ENCODE measurements at places on chromosomes 6 and 20.

- peak; percentile 90 for DNase-seq
Observed at GRCh38 chr6:31143148-31143547, 4.3 kb upstream of the PSORS1C2 start.

DNA sequence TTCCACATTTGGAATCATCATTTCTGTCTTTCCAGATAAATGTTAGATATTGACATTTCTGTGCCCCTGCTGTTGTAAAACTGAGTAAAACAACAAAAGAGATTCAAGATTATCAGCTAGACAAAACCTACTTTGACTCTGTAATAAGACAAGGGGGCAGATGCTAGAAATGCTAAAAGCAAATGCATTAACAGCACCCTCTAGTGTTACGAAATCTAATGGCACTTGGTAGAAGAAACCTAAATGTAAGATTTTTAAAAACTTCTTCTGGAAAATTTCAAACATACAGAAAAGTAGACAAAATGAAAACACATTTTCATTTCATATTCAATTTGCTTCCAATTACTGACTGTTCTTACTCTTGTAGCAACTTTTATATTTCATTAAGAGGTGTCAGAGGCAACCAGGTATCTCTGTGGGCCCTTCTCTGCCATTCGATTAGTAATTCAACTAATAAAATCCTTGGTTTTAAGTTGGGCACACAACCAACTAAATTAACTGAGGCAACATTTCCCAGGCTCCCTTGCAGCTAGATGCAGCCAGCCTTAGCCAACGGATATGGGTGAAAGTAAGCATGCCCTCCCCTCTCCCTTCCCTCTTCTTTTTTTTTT, 45.0 kb downstream of the SLC23A2 start:
- DNase-seq, result peak; percentile 84

DNA sequence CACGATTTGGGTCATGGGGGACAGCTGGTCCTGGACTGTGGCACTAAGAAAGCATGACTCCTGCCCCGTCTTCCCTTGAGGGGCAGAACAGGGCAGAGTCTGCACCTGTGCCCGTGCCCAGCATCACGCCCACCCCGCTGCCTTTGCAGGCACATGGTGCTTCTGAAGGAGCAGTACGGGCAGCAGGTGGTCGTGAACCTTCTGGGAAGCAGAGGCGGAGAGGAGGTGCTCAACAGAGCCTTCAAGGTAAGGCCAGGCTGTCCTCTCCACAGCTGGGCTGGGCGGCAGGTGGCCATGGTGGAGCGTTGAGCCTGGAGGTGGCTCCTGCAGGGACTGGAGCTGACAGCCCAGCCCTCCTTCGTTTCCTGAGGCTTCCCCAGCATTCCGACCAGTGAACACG, 77.4 kb downstream of the SYNJ2 start:
- DNase-seq, result no peak

- DNase-seq, result no peak
Observed at GRCh38 chr20:42628683-42629082, 561.0 kb downstream of the PTPRT start.

DNA sequence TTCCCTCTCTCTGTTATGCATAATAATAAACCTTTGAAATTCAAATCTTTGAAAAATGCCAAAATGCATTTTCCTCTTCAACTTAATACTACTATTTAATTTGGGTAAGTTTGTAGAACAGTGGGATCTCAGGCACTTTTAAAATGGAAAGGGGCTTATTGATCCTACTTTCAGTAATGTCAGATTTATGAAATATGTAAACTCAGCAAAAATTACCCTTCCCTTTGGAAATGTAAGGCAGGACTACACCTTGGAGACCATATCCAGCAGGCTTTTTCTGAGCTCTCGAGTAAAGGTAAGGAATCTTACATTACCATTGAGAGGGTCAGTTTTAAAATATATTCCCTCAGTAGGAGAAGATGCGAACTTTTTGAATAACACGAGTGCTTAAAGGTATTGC, 149.0 kb downstream of the LAMP5 start:
- no peak for DNase-seq

DNA sequence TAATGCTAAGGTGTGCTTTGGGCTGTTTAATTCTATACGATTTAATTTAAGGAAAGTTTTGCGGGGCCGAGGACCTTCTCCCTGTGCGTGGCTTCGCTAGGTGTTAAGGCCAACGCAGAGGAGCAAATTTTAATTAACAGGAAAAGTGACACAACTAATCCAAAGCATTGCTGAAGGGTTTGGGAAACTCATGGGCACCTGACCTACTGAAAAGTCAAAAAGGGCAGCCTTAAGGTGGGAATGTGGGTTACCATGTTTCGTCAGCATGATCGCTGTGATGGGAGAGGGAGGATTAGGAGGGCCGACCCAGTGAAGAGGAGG, 415 bp upstream of the CUL9 start:
- DNase-seq, result no peak

DNA sequence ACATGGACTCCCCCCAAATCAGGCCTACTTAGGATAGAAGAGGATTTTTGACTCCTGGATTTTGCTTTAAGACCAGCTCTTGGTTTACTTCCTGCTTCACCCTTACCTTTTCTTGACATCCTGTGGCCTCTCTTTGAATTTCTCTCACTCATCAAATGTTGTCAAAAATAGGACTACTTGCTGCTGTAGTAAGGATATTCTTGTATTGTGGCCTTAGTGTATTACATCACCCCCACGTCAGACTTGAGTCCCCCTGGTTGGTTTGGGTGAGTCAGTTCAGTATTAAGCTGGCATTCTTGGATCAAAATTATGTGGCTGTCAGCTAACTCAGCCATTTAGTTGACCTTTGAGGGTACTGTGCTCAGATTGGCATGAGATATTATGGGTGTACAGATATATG, 1.1 kb downstream of the TPX2 start:
- peak; percentile 58 for DNase-seq

GRCh38 chr6:22727710-22728109, 158.3 kb downstream of the HDGFL1 start:
- DNase-seq, result peak; percentile 5
